ENCODE measurements at places on chromosomes 1 and 21. TPM values are rescaled to one million over a fixed set of nuclear protein-coding genes. Genes with fewer than 3 reads are reported as not detected.

- DNase-seq = no peak
These were observed 111.0 kb downstream of the ACTL8 start for GRCh38 chr1:17865912-17866739.

DNA sequence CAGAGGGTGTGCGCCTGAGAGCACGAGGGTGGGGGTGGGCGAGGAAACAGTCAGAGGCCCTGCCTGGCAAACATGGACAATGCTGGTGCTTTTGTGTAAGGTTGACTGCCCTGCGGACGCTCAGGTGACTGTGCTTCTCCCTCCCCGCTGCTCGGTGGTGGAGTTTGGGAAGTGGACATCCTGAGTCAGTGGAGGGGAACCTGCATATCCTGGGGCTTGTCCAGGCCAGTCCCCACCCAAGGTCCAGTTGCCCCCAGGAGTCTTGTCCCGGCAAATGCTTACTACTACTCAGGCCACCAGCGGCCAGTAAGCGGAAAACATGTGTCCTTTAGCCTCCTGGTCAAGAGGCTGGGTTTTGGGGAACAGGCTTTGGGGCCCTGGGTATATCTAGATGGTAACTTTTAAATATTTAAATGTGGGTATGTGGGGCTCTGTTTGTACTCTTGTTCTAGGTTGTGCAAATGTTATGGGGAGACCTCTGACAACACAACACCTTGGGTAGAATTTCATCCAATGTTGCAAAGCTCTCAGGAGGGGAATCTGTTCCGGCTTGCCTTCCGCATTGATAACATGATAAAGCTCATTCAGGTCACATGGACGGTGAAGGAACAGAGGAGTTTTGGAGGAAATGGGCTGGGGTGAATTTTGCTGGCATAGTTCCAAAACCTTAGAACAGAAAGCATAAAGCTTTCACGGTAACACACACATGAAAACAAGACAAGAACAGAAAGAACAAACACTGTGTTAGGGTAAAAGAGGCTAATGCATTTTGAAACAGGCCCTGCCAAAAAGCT lies 364.9 kb downstream of the PRDM2 start:
- no peak for DNase-seq

DNA sequence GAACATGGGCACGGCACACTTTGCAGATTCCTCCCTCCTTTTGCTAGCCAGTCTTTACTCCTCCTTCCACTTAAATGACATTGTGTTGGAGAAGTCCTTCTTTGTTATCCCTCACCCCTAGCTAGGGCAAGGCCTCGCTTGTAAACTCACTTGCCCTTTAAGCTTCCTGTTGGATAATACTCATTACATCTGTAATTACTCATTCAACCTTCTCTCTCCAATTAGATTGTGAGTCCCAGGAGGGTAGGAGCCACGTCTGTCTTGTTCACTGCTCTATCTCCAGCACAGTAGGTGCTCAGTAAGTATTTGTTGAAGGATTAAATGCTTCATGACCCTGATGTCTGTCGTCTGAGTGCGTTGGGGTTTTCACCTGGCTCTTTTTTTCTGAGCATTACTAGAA lies 98.7 kb upstream of the USP24 start:
- no peak for DNase-seq

GRCh38 chr1:198373376-198373775 lies 167.1 kb downstream of the ATP6V1G3 start:
- DNase-seq = no peak

Gene RASAL2
- 20.9 TPM for total RNA-seq

GRCh38 chr1:10529091-10529490 lies 54.3 kb downstream of the PEX14 start:
- no peak for DNase-seq

GRCh38 chr1:4674117-4674516 lies 19.7 kb downstream of the AJAP1 start:
- no peak for DNase-seq

DNA sequence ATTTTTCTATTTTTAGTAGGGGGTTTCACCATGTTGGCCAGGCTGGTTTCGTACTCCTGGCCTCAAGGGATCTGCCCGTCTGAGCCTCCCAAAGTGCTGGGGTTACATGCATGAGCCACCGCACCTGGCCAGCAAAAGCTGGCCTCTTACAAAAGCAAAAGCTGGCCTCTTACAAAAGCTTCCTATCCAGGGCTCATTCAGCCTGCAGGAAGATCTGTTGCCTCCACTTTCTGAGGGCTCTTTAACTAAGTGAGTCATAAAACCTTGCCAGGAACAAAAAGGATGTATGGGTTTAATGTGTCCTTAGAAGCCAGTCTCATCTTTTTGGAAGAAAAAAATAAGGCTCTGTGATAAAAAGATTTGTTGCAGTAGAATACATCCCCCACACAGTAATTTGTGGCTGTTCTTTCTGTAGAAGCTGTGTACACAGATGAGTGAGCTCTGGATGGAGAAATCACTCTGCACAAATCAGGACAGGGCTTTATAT lies 15.0 kb downstream of the HTR1D start:
- DNase-seq = no peak

Gene ZNF684
- 7.9 TPM for total RNA-seq

Measured in neural crest cell (in vitro differentiated cells).